ENCODE measurements at places on chromosomes 2 and 18.

DNA sequence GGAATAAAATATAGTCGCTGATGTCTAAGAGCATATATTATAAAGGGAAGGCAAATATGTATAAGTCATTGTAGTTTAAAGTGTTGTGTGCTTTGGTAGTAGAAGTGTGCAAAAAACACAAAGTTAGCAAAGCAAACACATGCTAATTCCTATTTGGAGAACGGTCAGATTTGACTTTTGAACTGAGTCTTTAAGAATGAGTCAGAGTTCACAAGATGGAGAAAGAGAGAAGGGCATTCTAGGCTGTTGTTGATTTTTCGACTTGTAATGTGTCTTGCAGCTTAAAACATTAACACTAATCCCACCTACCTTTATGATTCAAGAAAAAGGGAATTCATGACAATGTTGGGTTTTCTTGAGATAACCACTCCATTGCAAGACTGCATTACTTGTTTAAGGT, 98.1 kb downstream of the CRIM1 start:
- DNase-seq = no peak

DNA sequence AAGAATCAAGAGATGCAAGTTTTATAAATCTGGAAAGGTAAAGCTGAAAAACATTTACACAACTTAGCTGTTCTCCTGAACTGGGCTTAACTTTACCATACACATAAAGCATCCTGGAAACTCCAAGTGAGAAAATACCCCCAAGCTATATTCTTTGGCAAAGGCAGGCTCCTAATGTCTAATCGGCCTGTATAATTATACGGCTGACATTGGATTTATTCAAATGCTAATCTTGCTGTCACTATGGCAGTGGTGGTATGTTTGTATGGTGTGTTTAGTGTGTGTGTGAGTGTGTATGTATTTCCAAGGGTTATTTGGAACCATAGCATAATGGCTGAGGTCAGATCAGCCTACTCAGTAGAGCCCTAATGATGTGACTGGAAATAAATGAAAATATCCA, 1031.8 kb upstream of the ZEB2 start:
- DNase-seq = no peak

GRCh38 chr18:55275039-55275901, 312.7 kb downstream of the TCF4 start:
- DNase-seq = no peak

DNA sequence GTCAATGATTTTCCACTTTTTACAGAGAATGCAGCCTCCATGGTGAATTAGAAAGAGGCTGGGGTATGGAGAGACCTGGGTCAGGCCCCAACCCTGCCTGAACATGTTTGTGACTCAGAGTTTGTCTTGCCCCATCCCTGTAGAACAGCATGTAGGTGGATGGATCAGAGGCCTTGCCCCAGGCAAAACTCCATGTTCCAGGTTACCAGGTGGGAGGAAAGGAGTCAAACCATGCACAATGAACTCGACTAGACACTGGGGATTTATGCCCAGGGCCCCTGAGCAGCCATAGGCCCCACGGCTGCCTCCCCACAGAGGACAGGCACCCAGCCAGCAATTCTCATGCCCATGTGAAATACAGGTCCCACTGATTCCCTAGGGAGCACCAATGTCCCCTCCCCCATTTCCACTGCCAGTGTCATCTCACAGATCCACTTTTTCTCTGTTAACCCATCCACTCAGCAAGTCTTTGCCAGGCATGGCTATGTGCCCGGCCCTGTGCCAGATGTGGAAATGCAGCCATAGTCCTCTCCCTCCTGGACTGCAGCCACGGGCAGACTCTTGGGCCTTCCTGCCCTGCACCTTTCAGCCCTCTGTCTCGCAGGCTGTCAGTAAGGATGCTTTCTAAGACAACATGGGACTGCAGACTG, 737.8 kb upstream of the HS6ST1 start:
- DNase-seq = no peak

DNA sequence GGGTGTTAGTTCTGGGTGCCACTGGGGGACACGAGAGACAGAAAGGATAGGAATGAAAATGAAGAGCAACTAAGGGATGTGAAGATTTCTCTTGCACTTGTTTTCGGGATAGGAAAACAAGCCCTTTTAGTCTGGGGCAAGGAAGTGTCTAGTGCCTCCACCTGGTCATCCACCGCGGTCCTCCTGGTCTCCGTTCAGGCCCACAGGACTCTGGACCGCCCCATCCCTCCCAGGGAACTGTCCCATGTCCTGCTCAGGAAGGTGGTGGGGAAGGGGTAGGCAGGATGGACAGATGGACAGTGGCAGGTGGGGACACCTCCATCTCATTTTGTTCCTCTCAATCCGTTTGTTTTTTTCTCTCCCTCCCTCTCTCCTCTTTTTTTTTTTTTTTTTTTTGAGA, 45.9 kb downstream of the AGAP1 start:
- DNase-seq = no peak

DNA sequence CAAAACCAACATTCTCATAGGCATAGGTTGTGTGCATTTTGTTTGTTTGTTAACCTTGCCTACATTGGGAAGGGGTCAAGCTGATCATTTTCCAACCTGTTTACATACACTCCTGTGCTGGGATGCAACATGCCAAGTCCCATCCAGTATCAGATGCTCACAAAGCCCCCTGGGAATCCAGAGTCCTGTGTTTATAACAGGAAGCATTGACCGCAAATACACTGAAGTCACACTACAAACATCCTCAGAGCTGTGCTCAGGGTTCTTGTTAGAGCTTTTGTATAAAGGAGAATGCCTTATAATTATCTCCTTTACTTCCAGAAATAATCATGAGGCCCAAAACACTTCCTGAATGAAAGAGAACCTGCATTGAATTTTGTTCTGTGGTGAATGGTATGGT, 488.7 kb upstream of the TCF4 start:
- DNase-seq = no peak

GRCh38 chr2:128374001-128374710, 55.5 kb upstream of the HS6ST1 start:
- no peak for DNase-seq

DNA sequence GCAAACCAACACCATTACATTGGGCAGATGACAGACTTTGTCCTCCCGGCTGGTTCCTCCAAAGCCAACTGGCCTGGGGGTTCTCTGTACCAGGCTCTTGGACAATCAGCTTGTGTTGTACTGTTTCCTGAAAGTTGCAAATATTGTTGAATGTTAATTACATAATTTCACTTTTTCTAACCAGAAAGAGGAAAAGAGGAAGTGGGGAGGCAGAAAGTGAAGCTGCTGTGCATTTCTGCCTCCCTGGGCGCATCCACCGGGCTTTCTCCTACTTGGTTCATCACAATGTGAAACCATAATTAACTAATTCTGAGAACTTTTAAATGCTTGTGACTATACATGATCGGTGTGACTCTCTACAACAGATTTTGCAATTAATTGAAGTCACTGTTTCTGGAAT, 10.1 kb downstream of the TWIST2 start:
- DNase-seq = no peak

DNA sequence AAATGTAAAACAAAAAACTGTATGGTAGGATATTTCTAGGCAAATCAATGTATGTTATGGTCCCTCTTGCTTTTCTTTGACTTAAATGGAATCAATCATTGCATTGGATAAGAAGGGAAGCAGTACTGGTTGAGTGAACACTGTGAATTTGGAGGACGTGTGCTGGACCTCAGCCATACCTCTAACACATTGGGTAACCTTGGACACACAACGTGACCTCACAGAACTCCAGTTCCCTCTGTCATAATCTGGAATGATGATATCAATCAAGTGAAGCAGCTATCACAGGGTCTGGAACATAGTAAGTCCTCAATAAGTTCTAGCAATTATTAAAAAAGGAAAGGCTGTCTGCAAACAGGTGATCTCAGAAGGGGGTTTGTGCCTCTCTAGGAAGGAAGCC, 474.9 kb upstream of the TCF4 start:
- no peak for DNase-seq

- DNase-seq = no peak
Observed at GRCh38 chr18:63492851-63493250, 16.1 kb downstream of the SERPINB5 start.

DNA sequence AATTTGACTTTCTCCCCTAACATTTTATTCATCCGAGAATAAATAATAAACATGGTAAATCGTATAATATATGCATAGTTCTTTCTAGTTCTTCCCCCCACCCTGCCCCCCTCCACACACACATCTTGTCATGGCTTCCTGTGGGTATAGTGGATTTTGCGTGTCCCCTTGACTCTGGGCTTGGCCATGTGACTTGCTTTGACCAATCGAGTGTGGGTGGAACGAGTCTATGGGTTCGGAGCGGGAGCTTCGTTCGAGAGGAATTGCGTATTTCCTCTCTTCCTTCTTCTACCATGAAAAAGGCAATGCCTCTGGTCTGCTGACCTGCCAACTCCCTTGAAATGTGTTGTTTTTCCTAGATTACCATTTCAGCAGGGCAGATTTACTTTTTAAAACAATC, 175.2 kb downstream of the LTBP1 start:
- DNase-seq = no peak

- no peak for DNase-seq
Observed at GRCh38 chr2:81389203-81389602, 1084.7 kb upstream of the LRRTM1 start.

DNA sequence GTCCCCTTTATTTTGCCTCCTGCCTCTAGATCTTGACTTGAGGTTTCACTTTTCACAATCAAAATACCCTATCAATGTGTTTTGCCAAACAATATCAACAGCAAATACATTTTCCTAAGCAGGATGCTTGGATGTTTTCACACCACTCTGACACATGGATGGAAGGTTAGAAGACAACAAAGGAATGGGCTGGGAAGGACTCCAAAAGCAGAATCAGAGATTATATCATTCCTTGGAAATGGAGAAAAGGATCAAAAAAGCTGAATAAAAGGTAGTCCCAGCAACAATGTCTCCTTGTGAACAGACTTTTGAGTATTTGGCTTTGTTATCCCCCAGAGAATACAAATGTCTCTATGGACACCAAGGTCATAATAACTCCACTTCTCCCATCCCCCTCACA, 170.8 kb downstream of the ETAA1 start:
- DNase-seq = no peak

DNA sequence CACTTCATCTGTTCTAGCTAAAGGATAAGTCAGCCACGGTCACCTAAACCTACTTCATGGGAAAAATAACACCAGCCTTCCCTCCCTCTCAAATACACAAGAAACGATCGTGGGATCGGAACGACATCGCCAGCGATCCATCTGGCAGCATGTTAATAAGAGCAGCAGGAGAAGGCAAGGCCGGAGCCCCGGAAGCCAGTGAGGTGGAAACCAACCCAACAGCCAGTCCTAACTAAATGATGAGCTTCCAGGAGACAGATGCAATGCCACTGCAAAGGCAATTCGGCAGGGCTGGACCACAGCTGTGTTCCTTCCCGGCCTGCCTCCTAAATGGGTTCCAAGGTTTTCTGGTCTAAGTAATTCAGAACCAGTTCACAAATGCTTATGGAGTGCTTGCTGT, 117.5 kb downstream of the TMEM163 start:
- no peak for DNase-seq

DNA sequence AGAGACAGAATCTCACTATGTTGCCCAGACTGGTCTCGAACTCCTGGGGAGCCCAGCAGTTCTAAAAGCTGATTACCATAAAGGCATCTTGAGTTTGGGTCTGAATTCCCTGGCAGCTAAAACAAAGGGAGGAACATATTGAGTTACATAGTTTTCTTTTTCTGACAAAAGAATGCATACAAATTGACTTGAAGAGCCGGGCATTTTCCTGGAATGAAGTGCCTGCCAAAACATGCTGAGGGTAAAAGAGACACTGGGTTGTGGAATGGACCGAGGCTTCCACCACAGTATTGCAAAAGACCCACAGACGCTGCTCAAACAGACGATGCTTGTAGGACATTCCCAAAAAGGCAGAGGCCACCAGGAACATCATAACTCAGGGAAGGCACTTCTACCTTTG, 35.1 kb upstream of the ROCK2 start:
- no peak for DNase-seq

- DNase-seq = no peak
Observed at GRCh38 chr2:239881561-239882320, 143.4 kb downstream of the NDUFA10 start.

GRCh38 chr2:24973812-24974211, 2.1 kb upstream of the DNAJC27 start:
- DNase-seq = no peak

DNA sequence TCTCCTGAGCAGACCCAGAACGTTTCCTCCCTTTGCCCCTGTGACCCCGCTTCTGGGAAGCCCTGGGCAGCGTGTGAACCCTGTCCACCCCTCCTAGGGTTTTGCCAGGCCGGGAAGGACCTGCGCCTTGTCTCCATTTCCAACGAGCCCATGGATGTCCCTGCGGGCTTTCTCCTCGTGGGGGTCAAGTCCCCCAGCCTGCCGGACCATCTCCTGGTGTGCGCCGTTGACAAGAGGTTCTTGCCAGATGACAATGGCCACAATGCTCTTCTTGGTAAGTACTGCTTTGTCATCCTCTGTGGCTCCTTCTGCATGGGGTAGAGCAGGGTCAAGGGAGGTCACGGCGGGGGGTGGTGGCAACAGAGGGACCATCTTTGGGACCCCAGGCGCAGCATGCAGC, 32.5 kb downstream of the GREB1 start:
- no peak for DNase-seq

GRCh38 chr2:32926708-32927084, 20.1 kb upstream of the LTBP1 start:
- DNase-seq = no peak

DNA sequence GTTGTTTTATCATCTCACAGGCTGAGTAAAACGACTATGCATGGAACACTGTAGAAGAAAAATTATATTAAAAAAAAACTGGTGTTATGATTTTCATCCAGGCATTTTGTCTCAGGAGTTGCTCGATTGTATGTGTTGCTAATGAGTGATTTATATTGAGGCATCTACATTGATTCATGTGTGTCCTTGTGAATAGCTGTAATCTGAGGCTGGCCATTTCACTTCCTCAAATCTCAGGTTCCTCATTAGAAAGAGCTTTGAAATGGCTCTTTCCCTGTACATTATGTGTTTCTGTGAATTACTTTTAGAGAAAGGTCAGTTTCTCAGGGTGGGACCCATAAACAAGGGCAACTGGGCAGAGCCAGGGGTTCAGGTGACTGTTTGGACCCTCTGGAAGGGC, 2.3 kb downstream of the IL18R1 start:
- no peak for DNase-seq

DNA sequence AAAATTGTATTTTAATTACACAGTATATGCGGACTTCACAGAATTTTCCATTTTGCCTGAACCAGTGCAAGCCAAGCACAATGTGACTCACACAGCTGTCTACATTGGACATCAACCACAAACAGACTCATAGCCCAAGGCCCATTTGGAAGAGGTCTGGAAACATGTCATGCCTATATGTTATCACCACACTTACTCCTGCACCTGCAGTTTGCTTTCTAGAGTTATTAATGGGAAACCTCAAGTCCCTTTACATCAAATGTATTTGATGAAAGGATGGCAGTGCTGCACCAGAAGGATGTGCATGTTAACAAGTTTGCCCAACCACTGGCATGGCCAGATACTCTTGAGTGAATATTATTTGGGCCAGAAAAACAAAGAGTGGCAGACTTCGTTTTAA, 548.9 kb upstream of the CDH2 start:
- no peak for DNase-seq

GRCh38 chr2:2025803-2026202, 281.5 kb upstream of the PXDN start:
- no peak for DNase-seq

- no peak for DNase-seq
Observed at GRCh38 chr18:6939972-6940371, 177.6 kb downstream of the LAMA1 start.

Data from T-helper 2 cell (primary cell).